Fibroblast of lung (primary cell): ENCODE measurements at places on chromosomes 3 and 15. TPM values are rescaled to one million over a fixed set of nuclear protein-coding genes. Genes with fewer than 3 reads are reported as not detected.

The RFX7 gene
- polyA plus RNA-seq, result 5.4 and 5.7 TPM in 2 replicates

The RASL12 gene
- polyA plus RNA-seq, result 9.1 and 16.9 TPM in 2 replicates

- peak; percentile 19 for DNase-seq
Measured at GRCh38 chr3:56296361-56296760, 171.9 kb downstream of the ERC2 start.

GRCh38 chr3:61627768-61628185 is 66.4 kb downstream of the PTPRG start:
- DNase-seq, result peak; percentile 91

DNA sequence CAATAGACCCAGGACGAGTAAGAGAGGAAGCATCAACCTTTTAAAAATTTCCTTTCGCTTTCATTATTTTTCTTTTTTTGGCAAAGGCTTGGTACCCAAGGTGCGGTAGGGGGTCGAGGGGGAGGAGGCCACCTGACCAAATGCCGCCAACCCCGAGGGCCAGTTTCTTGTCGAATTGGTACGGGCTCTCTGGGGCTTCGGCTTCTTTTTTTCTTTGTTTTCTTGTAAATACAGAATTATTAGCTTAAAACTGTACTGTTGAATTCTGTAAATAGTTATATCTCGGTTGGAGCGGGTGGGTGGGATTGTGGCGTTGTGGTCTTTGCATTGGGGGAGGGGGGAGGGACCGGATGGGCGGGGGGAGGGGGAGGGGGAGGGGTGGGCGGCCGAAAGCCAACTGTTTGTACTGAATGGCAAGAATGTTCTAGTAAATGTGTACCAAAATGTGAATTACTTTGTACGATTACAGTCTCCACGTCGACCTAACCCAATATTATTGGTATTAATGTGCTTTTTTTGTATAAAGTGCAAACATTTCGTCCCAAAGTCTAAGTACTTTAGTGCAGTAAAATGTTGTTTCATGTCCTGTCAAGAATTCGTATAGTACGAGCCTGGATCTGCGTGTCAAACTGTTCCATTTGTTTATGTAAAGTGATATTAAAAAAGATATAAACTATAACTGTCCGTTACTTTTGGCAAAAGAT is 4.7 kb downstream of the ZIC1 start:
- DNase-seq, result no peak
